Frontal cortex (tissue), 4 donors: ENCODE measurements at places on chromosomes 3 and 15. TPM values are rescaled to one million over a fixed set of nuclear protein-coding genes. Genes with fewer than 3 reads are reported as not detected.

The PPP1R14D gene
- total RNA-seq = not detected

The TM6SF1 gene
- 27.7 TPM for total RNA-seq

The WDR72 gene
- total RNA-seq = under 0.01 TPM

The KBTBD13 gene
- not detected for total RNA-seq

The KBTBD12 gene
- 0.82 TPM for total RNA-seq

The SAXO2 gene
- total RNA-seq = 4.1 TPM

The XCR1 gene
- not detected for total RNA-seq

The CPN2 gene
- not detected for total RNA-seq

The UNC13C gene
- total RNA-seq = 18.8 TPM

The TWF2 gene
- 24.5 TPM for total RNA-seq
